ENCODE measurements at places on chromosomes 5 and 9. TPM values are rescaled to one million over a fixed set of nuclear protein-coding genes. Genes with fewer than 3 reads are reported as not detected.

Gene IL33
- 1.9 TPM for total RNA-seq

Gene OR13C8
- not detected for total RNA-seq

Gene GLDC
- 5.1 TPM for total RNA-seq

Gene PCDHGA6
- total RNA-seq: 0.71 TPM

Gene C5orf52
- not detected for total RNA-seq

Gene ZCCHC9
- total RNA-seq: 36.1 TPM

GRCh38 chr9:91092214-91092613 lies 269.5 kb downstream of the AUH start:
- H3K4me3 ChIP-seq: no peak overlapping the region
- H3K27ac ChIP-seq: no peak overlapping the region
- H3K27me3 ChIP-seq: no peaks in the 10 kb centered on the region
- no peaks in the 10 kb centered on the region for H3K36me3 ChIP-seq
- no peak for DNase-seq

DNA sequence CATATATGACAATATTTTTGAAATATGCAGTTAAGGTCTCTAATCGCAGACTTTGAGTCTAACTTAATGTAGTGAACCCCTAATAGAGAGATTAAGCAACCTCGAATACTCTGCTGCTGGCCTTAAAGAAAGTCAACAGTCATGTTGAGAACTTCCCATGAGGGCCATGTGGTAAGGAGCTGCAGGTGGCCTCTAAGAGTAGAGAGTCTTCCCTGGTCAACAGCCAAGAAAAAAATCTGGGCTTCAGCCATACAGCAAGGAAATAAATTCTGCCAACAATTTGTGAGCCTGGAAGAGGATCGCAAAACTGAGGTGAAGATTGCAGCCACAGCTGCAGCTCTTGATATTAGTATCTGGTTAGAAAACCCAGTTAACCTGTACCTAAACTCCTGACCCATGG lies 935.2 kb upstream of the TYRP1 start:
- H3K4me3 ChIP-seq: no peak overlapping the region
- no peaks in the 10 kb centered on the region for H3K4me1 ChIP-seq
- no peaks in the 10 kb centered on the region for H3K27me3 ChIP-seq

DNA sequence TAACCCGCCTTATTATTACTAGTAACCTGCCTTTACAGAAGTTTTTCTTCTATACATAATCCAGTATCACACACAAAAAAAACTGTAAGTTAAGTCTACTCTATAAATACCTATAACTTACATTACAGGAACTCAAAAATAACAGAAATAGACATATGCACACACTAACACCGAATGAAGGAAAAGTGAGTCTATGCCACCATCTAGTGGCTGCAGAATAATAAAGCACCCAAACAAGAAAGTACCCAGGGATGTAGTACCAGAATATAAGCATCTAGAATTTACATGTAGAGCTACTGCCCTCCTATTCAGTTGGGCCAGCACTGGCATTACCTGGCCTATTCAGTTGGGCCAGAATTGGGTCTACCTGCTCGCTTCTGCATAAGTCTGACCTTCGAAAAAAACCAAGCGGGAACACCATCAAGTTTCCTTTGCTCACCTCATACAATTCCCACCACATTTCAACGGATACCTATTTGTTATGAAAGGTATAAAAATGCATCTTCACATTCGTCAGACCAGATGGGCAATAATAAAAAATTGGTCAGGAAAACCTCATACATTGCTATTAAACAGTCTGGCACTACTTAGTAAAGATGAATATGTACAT lies 4.0 kb upstream of the NIPSNAP3A start:
- no peak overlapping the region for H3K4me3 ChIP-seq
- H3K27ac ChIP-seq: no peak overlapping the region
- H3K4me1 ChIP-seq: peaks cover 9% of the 10 kb centered on the region
- peaks cover 20% of the 10 kb centered on the region for H3K36me3 ChIP-seq

- no peak overlapping the region for H3K4me3 ChIP-seq
- DNase-seq: no peak
- H3K4me1 ChIP-seq: no peaks in the 10 kb centered on the region
- H3K27me3 ChIP-seq: no peaks in the 10 kb centered on the region
- no peaks in the 10 kb centered on the region for H3K36me3 ChIP-seq
These were observed 81.4 kb downstream of the SHC3 start for GRCh38 chr9:89097219-89097618.

DNA sequence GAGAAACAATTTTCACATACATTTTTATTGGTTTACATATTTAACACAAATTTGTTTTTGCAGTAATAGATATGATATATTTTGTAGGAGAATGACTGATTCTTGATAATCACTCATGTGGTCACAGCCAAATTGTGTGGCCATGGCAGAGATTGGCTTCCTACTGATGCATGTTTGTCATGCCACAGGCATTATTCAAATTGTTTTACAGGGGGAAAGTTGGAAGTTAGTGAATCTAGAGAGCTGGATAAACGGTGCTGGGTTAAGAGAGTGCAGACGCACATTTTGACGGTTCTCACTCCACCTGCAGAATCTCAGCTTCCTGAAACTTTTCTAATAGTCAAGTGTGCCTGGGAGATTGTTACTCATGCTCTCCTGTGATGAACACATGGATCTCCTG lies 91.1 kb upstream of the FBN2 start:
- no peak for DNase-seq
- no peaks in the 10 kb centered on the region for H3K4me1 ChIP-seq
- no peak overlapping the region for H3K27ac ChIP-seq

DNA sequence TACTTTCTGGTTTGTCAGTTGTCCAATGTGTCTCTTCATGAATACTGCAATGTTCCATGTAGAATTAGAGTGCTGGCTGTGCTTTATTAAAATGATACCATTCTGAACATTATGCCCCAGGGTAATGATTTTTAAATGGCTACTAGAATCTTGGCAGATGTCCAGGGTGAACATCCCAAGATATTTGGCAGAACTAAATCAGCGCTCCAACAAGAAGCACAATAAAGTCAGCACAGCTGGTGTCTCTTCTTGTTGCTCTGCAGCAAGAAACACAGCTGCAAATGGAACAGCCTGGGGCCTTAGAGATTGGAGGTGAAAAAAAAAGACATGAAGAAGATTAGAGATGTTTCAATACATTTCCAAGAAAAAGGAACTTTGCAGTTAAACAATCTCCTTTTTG lies 248.3 kb downstream of the CDH18 start:
- DNase-seq: no peak
- H3K27ac ChIP-seq: no peak overlapping the region
- no peaks in the 10 kb centered on the region for H3K27me3 ChIP-seq
- H3K4me3 ChIP-seq: no peak overlapping the region
- no peaks in the 10 kb centered on the region for H3K36me3 ChIP-seq

GRCh38 chr9:68597362-68597997 lies 56.8 kb upstream of the TMEM252 start:
- H3K4me1 ChIP-seq: no peaks in the 10 kb centered on the region
- no peak overlapping the region for H3K4me3 ChIP-seq

GRCh38 chr5:83711982-83712601 lies 8.6 kb downstream of the HAPLN1 start:
- peak; percentile 72 for DNase-seq
- H3K4me3 ChIP-seq: no peak overlapping the region
- no peaks in the 10 kb centered on the region for H3K36me3 ChIP-seq
- peaks cover 18% of the 10 kb centered on the region for H3K27me3 ChIP-seq
- peaks cover 9% of the 10 kb centered on the region for H3K4me1 ChIP-seq

- peaks cover 10% of the 10 kb centered on the region for H3K27me3 ChIP-seq
- DNase-seq: no peak
- H3K36me3 ChIP-seq: no peaks in the 10 kb centered on the region
- no peaks in the 10 kb centered on the region for H3K4me1 ChIP-seq
- no peak overlapping the region for H3K27ac ChIP-seq
- no peak overlapping the region for H3K4me3 ChIP-seq
These were observed 82.9 kb downstream of the ADAMTS2 start for GRCh38 chr5:179262126-179262920.

- no peak overlapping the region for H3K4me3 ChIP-seq
- H3K36me3 ChIP-seq: no peaks in the 10 kb centered on the region
- peaks cover 8% of the 10 kb centered on the region for H3K4me1 ChIP-seq
- H3K27me3 ChIP-seq: peaks cover 63% of the 10 kb centered on the region
These were observed 9.3 kb upstream of the SCGB3A1 start for GRCh38 chr5:180600554-180601041.

Measured in Calu3 (cell line).